ENCODE measurements at places on chromosomes 1 and 21.
A peak's percentile ranks its signal among the peaks of the same experiment; 100 is the strongest.

DNA sequence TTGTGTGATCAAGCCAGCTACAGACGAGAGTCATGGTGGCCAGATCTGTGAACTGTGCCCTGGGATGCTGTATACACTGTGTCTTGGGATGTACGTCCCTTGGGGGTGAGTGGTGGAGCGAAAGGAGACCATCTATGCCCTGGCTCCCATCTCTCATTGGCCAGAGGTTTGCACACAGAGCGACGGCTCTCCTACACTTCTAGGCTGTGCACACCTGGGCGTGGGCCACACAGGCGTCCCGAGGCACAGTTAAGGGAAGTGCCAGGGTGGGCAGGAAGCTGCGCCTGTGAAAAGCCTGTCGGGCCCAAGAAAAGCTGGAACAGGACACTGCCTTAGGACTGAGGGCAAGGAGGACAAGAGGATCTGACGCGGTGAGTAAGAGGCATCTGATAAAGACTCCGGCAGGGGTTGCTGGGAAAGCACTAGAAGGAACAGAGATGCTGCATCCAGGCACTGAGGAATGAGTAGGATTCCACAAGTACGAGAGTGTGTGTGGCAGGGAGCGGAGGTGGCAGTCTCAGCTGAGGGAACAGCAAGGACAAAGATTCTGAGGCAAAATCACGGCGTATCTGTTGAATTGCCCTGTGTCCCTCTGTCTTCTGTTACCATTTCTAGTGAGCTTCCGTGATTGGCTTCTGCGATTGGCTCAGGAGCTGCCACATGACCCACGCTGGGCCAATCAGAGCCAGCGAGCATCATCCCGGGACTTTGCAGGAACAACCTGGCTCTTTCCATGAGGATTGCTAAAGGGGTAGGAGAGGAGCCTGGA, 67.9 kb upstream of the ZBTB40 start:
- no peak for DNase-seq
- H3K4me3 ChIP-seq: no peak overlapping the region
- no peaks in the 10 kb centered on the region for H3K36me3 ChIP-seq
- H3K4me1 ChIP-seq: no peaks in the 10 kb centered on the region

- no peak overlapping the region for H3K27ac ChIP-seq
- no peaks in the 10 kb centered on the region for H3K27me3 ChIP-seq
- no peaks in the 10 kb centered on the region for H3K36me3 ChIP-seq
- DNase-seq: peak; percentile 9
- no peak overlapping the region for H3K4me3 ChIP-seq
- peaks cover 5% of the 10 kb centered on the region for H3K4me1 ChIP-seq
Observed at GRCh38 chr1:151475175-151475574, 15.9 kb upstream of the POGZ start.

GRCh38 chr1:112429749-112430148, 33.7 kb downstream of the CTTNBP2NL start:
- H3K27me3 ChIP-seq: no peaks in the 10 kb centered on the region
- H3K4me1 ChIP-seq: no peaks in the 10 kb centered on the region
- H3K4me3 ChIP-seq: no peak overlapping the region
- H3K36me3 ChIP-seq: no peaks in the 10 kb centered on the region
- DNase-seq: no peak

- H3K4me3 ChIP-seq: no peak overlapping the region
- H3K36me3 ChIP-seq: no peaks in the 10 kb centered on the region
- no peaks in the 10 kb centered on the region for H3K27me3 ChIP-seq
- H3K4me1 ChIP-seq: peaks cover 24% of the 10 kb centered on the region
Observed at GRCh38 chr1:61343734-61344420, 261.5 kb downstream of the NFIA start.

DNA sequence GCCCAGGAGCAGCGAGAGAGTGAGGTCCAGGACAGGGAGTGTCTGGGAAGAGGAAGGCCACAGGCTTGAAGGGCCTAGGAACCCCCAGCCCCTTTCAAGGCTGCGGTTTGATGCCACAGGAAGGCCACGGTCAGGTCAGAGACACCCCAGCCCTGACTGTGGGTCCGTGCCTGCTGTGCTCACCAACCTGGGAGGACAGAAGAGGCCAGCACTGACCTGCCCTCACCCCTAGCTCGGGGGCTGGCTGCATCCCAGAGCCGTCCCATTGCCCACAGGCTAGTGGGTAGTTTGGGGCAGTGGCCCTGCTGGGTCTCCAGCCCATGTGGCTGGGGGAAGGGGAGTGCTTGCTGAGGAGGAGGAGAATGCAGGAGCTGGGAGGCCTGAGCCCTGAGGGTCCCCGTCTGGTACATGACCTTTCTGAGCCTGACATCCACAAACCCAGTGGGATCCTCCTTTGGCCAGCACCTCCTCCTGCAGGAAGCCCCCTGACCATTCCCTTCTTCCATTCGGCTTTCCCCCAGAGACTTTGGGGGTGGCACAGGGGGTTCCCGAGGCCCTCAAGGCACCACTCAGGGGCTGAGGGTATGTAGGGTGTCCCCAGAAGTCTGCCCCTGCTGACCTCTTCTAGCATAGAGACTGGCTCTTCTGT, 54.3 kb downstream of the WNT9A start:
- no peaks in the 10 kb centered on the region for H3K4me1 ChIP-seq
- H3K27ac ChIP-seq: no peak overlapping the region
- H3K27me3 ChIP-seq: no peaks in the 10 kb centered on the region
- H3K36me3 ChIP-seq: no peaks in the 10 kb centered on the region
- H3K4me3 ChIP-seq: no peak overlapping the region

- no peak within 1 kb of the TSS for H3K27ac ChIP-seq
- no peaks in the 10 kb centered on the region for H3K27me3 ChIP-seq
- H3K4me3 ChIP-seq: no peak within 1 kb of the TSS
- H3K36me3 ChIP-seq: no peaks in the 10 kb centered on the region
- DNase-seq: no peak
Observed at GRCh38 chr1:22972760-22973159, at the start of gene LACTBL1. Gene LACTBL1 (minus strand): TSS chr1:22972866. CDS start chr1:22972316, 550 bp downstream.

DNA sequence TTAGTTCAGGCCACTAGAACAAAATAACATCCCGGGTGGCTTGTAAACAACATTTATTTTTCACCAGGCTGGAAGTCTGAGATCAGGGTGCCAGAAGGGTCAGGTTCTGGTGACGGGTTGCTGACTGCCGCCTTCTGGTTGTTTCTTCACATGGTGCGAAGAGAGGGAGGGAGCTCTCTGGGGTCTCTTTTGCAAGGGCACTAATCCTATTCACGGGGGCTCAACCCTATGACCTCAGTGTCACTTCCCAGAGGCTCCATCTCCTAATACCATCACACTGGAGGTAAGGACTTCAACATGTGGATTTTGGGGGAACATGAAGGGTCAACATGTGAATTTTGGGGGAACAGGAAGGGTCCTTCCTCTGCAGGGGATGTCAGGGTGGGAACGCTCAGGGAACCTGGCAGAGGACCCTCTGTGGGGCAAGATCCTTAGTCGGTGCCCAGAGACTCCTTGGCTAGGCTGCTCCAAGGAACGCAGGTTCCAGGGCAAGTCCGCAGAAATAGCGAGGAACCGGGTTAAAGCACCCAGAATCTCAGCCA, 8.7 kb upstream of the C2CD2 start:
- H3K4me1 ChIP-seq: peaks cover 11% of the 10 kb centered on the region
- H3K27me3 ChIP-seq: no peaks in the 10 kb centered on the region
- DNase-seq: no peak
- H3K36me3 ChIP-seq: no peaks in the 10 kb centered on the region
- H3K27ac ChIP-seq: no peak overlapping the region

DNA sequence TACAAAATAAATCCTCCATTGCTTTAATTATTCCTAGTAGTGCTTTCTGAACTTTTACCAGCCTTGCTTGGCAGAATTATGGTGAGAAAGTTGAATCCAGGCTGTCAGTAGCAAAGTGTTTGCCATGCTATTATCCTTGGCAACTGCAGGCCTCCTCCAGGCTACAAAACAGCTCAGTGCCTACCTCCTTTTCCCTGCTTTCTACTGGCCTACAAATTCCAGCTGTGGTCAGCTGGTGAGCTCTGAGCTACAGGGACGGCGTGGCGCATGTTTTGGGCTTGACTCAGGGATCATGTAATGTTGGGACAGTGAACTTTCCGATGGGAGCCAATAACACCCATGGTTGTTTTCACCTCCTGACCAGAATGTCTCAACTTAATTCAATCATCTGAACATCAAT, 456.1 kb upstream of the ADAMTS5 start:
- no peak overlapping the region for H3K4me3 ChIP-seq
- no peaks in the 10 kb centered on the region for H3K27me3 ChIP-seq
- peak overlapping the region; percentile 63 for H3K27ac ChIP-seq
- DNase-seq: peak; percentile 89
- H3K36me3 ChIP-seq: no peaks in the 10 kb centered on the region
- H3K4me1 ChIP-seq: no peaks in the 10 kb centered on the region

GRCh38 chr1:50929376-50929958, 30.6 kb downstream of the FAF1 start:
- H3K36me3 ChIP-seq: no peaks in the 10 kb centered on the region
- H3K27ac ChIP-seq: no peak overlapping the region
- no peak for DNase-seq
- no peaks in the 10 kb centered on the region for H3K27me3 ChIP-seq
- no peak overlapping the region for H3K4me3 ChIP-seq
- H3K4me1 ChIP-seq: no peaks in the 10 kb centered on the region

GRCh38 chr1:205588636-205589035, 43.2 kb downstream of the ELK4 start:
- no peaks in the 10 kb centered on the region for H3K27me3 ChIP-seq
- H3K4me1 ChIP-seq: peaks cover 7% of the 10 kb centered on the region
- no peak overlapping the region for H3K4me3 ChIP-seq

DNA sequence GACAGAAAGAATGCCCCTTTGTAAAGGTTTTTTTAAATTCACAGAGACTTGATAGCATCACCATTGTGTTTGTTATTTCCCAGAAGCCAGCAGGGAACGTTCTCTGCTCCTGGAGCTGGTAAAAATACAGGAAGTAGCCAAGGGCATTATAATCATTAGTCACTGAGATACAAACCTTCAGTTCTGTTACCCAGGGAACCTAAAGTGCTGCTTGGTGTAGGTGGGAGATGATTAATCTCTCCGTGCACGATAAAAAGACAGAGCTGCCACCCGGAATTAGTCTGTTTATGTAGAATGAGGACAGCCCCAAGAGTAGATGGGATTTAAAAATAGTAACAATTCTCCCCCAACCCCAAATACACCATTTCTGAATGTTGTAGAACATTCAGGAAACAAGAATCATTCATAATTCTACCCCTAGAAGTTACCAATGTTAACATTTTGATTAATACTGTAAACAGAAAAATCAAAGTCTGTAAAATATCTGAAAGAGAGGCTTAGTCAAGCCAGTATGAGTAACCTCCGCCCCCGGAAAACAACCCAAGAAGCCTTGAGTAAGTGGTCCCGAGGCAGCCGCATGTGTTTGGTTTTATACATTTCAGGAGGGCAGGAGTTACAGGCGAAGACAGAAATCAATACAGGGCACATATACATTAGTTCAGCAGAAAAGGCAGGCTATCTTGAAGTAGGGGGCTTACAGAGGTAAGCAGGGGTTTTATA, 45.3 kb upstream of the CTBS start:
- H3K36me3 ChIP-seq: no peaks in the 10 kb centered on the region
- no peak for DNase-seq
- H3K27me3 ChIP-seq: no peaks in the 10 kb centered on the region
- H3K4me3 ChIP-seq: no peak overlapping the region

DNA sequence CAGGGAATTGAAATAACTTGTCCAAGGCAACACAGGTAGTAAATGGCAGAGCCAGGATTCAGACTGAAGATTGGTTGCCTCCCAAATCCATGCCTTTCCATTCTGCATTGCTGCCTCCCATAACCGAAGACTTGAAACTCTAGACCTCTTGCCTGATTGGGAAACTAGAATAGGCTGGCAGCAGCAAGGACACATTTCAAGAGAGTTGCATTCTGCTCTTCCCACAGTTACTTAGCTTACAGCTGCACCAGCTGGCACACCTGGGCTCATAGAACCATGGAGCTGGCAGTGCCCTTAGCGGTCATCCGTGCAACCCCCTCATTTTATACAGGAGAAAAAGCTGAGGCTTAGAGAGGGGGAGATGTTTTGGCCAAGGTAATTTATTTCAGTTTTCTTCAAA, 8.0 kb downstream of the TRNAU1AP start:
- DNase-seq: no peak
- H3K4me3 ChIP-seq: no peak overlapping the region
- no peak overlapping the region for H3K27ac ChIP-seq

- H3K27ac ChIP-seq: no peak overlapping the region
- no peak overlapping the region for H3K4me3 ChIP-seq
- no peak for DNase-seq
- no peaks in the 10 kb centered on the region for H3K4me1 ChIP-seq
Observed at GRCh38 chr1:15355968-15356625, 53.6 kb upstream of the EFHD2 start.

GRCh38 chr1:43930949-43931275, 2.7 kb upstream of the ARTN start:
- peaks cover 23% of the 10 kb centered on the region for H3K4me1 ChIP-seq
- H3K4me3 ChIP-seq: no peak overlapping the region
- H3K36me3 ChIP-seq: no peaks in the 10 kb centered on the region
- H3K27ac ChIP-seq: no peak overlapping the region
- no peak for DNase-seq

DNA sequence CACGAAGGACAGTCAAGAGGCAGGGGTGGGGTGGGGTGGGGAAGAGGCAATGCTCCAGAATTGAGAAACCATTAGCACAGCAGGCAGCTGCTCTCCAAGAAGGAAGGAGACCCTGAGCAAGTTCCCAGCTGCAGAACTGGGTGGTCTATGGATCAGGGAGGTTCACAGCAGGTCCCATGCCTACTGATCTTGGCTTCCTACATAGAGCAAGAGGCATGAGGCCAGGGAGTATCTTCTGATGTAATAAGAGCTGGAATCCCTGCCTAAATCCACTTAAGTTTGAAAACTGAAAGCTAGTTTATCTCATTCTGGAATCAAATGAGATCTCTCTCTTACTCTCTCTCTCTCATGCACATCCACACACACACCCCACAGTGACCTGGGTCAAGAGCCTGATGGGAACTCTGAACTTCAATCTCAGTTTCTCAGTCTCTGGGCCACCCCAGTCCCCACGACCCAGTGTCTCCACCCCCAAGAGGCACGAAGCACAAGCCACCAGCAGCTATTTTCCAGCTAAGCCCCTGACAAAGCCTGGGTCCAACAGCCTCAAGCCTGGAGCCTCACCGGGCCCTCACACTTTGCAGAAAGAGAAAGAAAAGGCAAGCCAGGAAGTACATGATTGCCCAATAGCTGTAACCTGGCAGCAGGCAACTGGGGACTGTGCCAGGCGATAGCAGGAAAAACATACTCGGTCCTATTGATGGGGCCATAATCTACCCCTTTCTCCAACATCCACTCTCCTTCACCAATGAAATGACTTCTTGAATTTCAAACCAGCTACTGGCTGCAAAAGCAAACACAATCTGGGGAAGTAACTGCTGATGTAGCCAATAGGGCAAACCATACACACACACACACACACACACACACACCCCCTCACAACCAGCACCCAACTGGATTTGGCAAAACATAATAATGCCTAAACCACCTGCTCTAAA, 2.2 kb downstream of the NUAK2 start:
- H3K27me3 ChIP-seq: no peaks in the 10 kb centered on the region
- peaks cover 52% of the 10 kb centered on the region for H3K4me1 ChIP-seq
- H3K4me3 ChIP-seq: no peak overlapping the region
- DNase-seq: peak; percentile 74
- peak overlapping the region; percentile 13 for H3K27ac ChIP-seq
- H3K36me3 ChIP-seq: no peaks in the 10 kb centered on the region

GRCh38 chr1:214318356-214318755, 37.4 kb downstream of the SMYD2 start:
- peak overlapping the region; percentile 8 for H3K4me3 ChIP-seq
- DNase-seq: peak; percentile 59
- H3K4me1 ChIP-seq: no peaks in the 10 kb centered on the region
- no peaks in the 10 kb centered on the region for H3K27me3 ChIP-seq
